A549 treated with Hydrocortisone at 1 μM for 4 hours (cell line): ENCODE measurements at places on chromosomes 3 and 15. TPM values are rescaled to one million over a fixed set of nuclear protein-coding genes. Genes with fewer than 3 reads are reported as not detected.

Gene IQCF5
- total RNA-seq, result not detected in 5 replicates

Gene AADACL2
- total RNA-seq, result not detected in 5 replicates

Gene ACKR4
- total RNA-seq, result not detected in 5 replicates

Gene XCR1
- total RNA-seq, result not detected in 5 replicates

Gene UBA7
- 0.23 to 0.85 TPM (median 0.54 TPM) in 5 replicates for total RNA-seq

Gene MNS1
- total RNA-seq, result 2.2 to 3.6 TPM (median 2.8 TPM) in 5 replicates

Gene RFT1
- total RNA-seq, result 25.3 to 28.5 TPM (median 27.4 TPM) in 5 replicates

Gene DUOXA1
- 0.07 to 0.18 TPM (median 0.08 TPM) in 5 replicates for total RNA-seq

Gene SLC24A5
- not detected in 5 replicates for total RNA-seq

Gene PLSCR5
- not detected in 5 replicates for total RNA-seq

Gene SNX22
- total RNA-seq, result 0.75 to 1.3 TPM (median 1.3 TPM) in 5 replicates

Gene OSTN
- total RNA-seq, result not detected in 5 replicates

Gene FOXL2
- 3.3 to 5.0 TPM (median 4.3 TPM) in 5 replicates for total RNA-seq

Gene HAUS2
- total RNA-seq, result 17.8 to 22.8 TPM (median 19.3 TPM) in 5 replicates

Gene GOLGA6L4
- total RNA-seq, result 0.84 to 1.9 TPM (median 1.2 TPM) in 5 replicates

Gene AP3B2
- 0.61 to 1.0 TPM (median 0.82 TPM) in 5 replicates for total RNA-seq

Gene TGM4
- 0.12 to 0.30 TPM (median 0.16 TPM) in 5 replicates for total RNA-seq

Gene ARID3B
- 2.8 to 4.1 TPM (median 3.3 TPM) in 5 replicates for total RNA-seq

Gene FBLN2
- 1.8 to 3.3 TPM (median 2.5 TPM) in 5 replicates for total RNA-seq

Gene CSPG4
- 0.10 to 0.16 TPM (median 0.12 TPM) in 5 replicates for total RNA-seq

Gene PTH1R
- total RNA-seq, result 0.85 to 1.3 TPM (median 1.2 TPM) in 5 replicates

Gene RTP3
- total RNA-seq, result not detected in 5 replicates

Gene HHATL
- total RNA-seq, result not detected in 5 replicates

Gene SNTN
- not detected in 5 replicates for total RNA-seq

Gene GOLGA8R
- total RNA-seq, result 0.11 to 0.22 TPM (median 0.16 TPM) in 5 replicates

Gene TJP1
- total RNA-seq, result 62.0 to 98.1 TPM (median 72.8 TPM) in 5 replicates

Gene NANOGP8
- total RNA-seq, result not detected in 5 replicates

Gene TCAIM
- 6.7 to 9.2 TPM (median 7.7 TPM) in 5 replicates for total RNA-seq

Gene HOMER2
- total RNA-seq, result 16.7 to 22.5 TPM (median 17.8 TPM) in 5 replicates

Gene CLPX
- total RNA-seq, result 33.8 to 58.3 TPM (median 49.0 TPM) in 5 replicates

Gene PDCD10
- total RNA-seq, result 50.8 to 65.6 TPM (median 59.2 TPM) in 5 replicates

Gene SPCS1
- 145 to 168 TPM (median 158 TPM) in 5 replicates for total RNA-seq

Gene GP5
- total RNA-seq, result not detected in 5 replicates

Gene SHC4
- total RNA-seq, result 0.60 to 0.93 TPM (median 0.86 TPM) in 5 replicates

Gene LRTM1
- not detected in 5 replicates for total RNA-seq

Gene P2RY1
- 0.47 to 0.60 TPM (median 0.50 TPM) in 5 replicates for total RNA-seq

Gene C3orf85
- total RNA-seq, result not detected in 5 replicates

Gene ADAMTSL3
- total RNA-seq, result 0.22 to 0.70 TPM (median 0.32 TPM) in 5 replicates

Gene ARL8B
- total RNA-seq, result 62.3 to 68.3 TPM (median 65.5 TPM) in 5 replicates

Gene CILP
- total RNA-seq, result 0.21 to 0.44 TPM (median 0.41 TPM) in 5 replicates

Gene RFTN1
- 2.6 to 4.1 TPM (median 3.4 TPM) in 5 replicates for total RNA-seq

Gene LRCH3
- total RNA-seq, result 11.3 to 22.0 TPM (median 12.4 TPM) in 5 replicates

Gene GADL1
- not detected in 5 replicates for total RNA-seq

Gene HSPBAP1
- 4.9 to 5.8 TPM (median 5.1 TPM) in 5 replicates for total RNA-seq

Gene SENP2
- 17.3 to 31.2 TPM (median 22.2 TPM) in 5 replicates for total RNA-seq
